ENCODE measurements at places on chromosomes 12 and 14.

GRCh38 chr12:47189728-47190127 is 110.0 kb upstream of the AMIGO2 start:
- no peak for DNase-seq

DNA sequence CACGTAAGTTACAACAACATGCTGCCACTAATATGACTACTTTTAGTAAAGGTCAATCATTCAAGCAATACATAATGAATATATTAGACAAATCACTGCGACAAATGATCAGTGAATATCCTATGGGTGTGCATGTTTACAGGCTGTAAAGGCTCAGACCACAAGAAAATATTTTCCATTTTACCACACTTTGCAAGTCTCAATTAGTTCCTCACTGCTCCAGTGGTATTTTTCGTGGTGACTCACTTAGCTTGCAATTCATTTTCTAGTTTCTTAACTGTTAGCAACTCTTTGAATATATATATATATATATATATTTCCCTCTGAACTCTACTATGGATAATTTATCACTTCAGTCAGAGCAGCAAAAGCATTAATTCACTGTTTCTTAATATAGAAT is 96.9 kb downstream of the EML5 start:
- no peak for DNase-seq

- DNase-seq, result no peak
Observed at GRCh38 chr12:19085090-19085489, 44.4 kb upstream of the PLEKHA5 start.

DNA sequence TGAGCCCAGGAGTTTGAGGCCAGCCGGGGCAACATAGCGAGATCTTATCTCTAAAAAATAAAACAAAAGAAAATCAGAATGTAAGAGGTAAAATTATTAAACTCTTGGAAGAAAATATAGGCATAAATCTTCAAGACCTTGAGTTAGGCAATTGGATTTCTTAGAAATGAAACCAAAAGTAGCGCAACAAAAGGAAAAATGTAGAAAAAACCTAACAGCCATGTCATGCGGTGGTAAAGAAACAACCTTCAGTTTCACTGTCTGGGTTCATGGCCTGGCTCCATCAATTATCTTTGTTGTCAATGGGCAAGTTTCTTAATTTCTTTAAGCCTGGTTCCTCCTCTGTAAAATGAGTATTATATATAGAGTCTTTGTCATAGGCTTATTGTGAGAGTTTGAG is 5.6 kb upstream of the GCH1 start:
- no peak for DNase-seq

GRCh38 chr14:20440882-20441281 is 4.9 kb upstream of the KLHL33 start:
- no peak for DNase-seq

DNA sequence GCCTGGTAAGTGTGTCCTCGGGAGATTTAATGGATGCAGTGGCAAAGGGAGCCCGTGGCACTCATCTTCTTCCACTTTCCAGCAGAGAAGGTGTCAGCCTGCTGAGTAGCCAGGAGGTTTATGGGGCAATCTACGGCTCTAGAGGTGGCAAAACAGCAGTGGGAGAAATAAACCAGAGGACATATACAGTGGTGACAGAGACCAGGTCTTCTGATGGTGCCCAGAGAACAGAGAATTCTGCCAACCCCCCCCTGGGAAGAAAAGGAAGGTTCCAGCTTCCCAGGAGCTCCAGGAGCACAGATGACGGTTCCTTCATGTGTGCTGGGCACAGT is 43.0 kb downstream of the SMIM41 start:
- no peak for DNase-seq

GRCh38 chr12:2891240-2892053 is 756 bp downstream of the TULP3 start:
- DNase-seq, result no peak

DNA sequence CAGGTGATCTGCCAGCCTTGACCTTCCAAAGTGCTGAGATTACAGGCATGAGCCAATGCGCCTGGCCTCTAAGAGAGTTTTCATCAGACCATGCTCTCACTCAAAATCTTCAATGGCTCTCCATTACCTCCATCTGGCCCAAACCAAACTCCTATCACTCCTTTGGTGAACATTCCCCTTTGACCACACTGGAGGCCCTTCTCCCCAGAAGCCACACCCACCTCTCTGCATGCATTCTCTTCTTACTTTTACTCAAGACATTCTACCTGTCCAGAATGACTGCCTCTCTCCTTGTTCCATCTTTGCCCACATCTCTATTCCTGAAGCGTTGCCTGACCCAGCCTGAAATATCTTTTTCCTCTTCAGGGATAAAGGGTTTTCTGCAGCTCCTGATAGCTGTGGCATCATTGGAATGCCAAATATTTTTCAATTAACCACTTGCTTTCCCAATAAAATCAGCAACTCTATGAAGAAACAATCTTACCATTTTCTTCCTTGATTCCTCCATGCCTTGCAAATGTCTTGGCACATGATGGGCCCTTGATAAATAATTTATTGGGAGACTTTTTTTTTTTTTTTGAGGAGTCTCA is 15.5 kb downstream of the PLEK2 start:
- DNase-seq, result no peak

DNA sequence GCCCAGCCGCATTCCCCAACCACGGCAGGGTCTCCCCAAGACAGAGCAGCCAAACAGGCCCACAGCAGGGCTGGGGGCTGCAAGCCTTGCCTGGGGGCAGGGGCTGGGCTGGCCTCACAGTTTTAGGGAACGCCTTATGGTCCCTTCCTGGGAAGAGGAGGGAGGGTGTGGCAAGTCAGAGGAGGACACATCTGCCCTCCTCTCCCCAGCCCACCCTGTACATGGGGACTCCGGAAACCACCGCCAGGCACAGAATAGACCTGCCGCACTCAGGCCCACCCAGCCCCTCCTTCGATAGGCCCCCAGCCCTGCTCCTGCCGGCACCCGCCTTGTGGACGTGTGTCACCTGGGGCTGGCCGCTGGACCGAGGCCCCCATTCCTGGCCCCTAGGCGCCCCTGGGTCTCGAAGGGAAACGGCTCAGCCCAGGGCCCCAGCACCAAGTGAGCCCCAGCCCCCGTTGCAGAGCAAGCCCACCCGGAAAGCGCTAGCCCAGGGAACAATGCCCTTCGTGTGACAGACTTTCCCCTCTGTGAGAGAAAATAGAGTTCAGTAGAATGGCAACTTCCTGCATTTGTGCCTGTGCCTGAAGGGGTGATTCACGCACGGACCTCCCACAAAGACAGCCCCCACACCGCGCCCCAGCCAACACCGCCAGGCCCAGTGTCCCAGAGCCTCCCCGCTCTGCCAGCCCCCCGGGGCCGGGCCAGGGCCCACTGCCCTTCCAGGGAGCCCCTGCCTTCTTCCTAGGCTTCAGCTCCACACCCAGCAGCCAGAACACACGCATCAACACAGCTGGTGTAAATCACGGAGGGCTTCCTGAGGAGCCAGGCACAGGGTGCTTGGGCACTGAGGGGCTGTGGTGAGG is 12.0 kb upstream of the NUDT14 start:
- no peak for DNase-seq

DNA sequence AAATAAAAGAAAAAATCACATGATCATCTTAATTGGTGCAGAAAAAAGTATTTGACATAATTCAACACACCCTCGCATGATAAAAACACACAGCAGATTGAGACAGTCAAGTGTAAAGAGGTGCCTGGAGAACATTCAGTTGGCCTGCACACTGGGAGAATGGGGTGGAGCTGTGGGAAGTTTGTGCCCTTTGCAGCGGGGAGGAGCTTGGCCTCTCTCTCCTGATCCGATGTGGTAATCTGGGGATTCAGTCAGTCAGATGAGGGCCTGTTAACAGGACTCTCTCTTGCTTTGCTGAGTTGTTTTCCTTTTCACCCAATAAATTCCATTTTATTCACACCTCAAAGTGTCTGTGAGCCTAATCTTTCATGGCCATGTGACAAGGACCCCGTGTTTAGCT is 5.9 kb downstream of the SERPINA6 start:
- DNase-seq, result no peak

GRCh38 chr12:108587826-108588225 is 10.1 kb downstream of the TMEM119 start:
- DNase-seq, result no peak

GRCh38 chr12:93016752-93017350 is 87.8 kb upstream of the EEA1 start:
- DNase-seq, result no peak

GRCh38 chr12:110590806-110591326 is 7.7 kb upstream of the PPTC7 start:
- DNase-seq, result no peak

- DNase-seq, result no peak
Observed at GRCh38 chr12:131315601-131316000, 361.9 kb downstream of the ADGRD1 start.

Measured in NCI-H2081 treated with DMSO at 0.1 percent for 48 hours (cell line).